Psoas muscle (tissue), 8 donors: ENCODE measurements at places on chromosomes 1 and 21.

DNA sequence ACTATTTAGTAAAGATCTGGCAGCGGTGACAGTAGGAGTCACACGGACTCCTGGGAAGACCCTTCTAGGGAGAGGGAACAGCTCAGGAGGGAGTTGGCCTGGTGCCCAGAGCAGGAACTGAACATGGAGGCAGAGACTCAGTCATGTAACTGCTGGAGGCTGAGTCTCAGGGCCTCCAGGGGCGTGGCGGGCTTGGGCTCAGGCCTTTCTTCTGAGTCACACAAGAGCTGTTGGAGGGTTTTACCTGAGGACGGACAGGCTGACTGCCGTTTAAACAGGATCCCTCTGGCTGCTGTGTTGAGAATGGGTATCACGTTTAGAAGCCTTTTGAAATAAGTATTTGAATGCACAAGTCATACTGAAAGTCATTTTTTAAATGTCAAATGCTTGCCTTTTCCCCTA, 7.2 kb upstream of the ETS2 start:
- DNase-seq: no peak

DNA sequence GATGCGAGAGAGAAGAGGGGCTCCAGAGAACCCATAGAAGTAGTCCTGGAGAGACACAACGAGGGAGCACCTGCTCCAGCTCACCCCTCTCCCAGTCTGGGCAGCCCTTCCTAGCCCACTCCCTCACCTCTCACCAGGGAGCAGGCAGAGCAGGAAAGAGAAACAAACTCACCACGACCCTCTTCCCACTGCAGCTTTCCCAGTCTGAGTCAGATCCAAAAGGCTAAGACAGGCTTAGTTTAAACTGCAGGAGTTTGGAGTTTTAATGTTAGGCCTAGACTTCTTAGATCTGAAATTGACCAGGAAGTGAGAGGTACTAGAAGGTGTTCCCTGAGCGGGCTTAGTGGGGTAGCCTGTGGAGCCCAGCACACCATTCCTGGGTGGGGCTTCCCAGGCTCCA, 29.6 kb downstream of the SLC1A7 start:
- DNase-seq: no peak

DNA sequence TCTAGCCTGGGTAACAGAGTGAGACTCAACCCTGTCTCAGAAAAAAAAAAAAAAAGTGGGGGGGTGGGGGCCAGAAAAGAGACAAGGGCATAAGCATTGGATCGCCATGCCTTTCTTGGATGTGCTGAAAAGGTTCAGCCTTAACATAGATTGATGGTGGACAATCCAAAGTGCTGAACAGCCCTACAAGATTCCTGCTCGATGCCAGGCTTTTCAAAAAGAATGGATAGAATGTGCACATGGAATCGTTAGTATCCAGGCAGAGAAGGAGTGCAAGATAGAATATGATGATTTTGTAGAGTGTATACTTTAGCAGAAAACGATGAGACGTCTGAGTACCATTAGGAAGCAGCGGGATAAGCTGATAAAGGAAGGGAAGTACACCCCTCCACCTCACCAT, 10.9 kb upstream of the COA7 start:
- DNase-seq: no peak

DNA sequence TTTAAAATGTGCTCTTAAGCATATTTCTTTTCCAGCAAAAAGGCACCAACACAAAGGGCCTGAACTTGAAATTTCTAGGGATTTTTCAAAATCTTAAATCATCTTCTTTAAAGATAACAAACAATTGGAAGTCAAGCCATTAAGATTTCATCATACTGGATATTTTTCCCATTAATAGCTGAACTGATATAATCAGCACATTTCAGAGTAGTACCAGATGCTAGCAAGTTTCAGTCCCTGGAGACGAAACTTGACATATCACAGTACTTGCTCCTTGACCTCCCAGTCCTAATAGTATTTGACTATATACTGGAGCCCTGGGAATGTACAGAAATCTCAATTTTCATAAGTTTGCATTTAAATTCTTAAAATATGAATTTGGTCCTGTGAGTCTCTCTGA, 10.2 kb upstream of the CDC7 start:
- no peak for DNase-seq

GRCh38 chr1:214344897-214345296, 63.9 kb downstream of the SMYD2 start:
- no peak for DNase-seq

GRCh38 chr1:97245682-97246081, 524.1 kb downstream of the PTBP2 start:
- no peak for DNase-seq

DNA sequence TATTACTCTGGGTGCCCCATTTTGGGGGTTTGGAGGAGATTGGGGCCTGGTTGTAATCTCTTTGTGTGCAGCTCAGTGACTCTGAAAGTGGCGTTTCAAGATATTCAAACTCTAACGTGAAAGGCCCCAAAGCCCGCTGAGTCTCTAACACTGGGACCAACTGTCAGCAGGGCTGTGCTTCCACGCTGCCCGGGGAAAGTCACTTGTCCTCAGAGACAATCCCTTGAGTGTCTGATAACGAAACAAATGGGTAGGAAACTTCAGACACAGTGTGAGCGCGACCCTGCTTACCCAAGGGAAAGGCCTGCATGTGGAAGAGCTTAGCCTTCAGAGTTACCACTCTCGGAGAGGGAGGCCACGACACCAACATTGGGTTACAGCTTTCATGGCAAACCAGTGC, 837 bp downstream of the UBASH3A start:
- no peak for DNase-seq

DNA sequence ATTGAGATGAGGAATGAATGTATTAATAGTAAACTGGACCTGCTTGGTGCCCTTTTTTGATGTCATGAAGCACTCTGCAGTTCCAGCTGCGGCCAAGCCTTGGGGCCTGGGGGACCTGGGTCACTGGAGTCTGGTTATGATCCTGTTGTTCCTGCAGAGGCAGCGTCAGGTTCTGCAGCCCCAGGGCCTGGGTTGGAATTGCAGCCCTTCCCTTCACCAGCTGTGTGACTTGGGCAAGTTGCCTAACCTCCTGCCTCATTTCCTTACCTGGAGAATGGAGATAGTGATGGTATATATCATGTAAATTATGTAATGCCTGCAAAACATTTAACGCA, 9.1 kb upstream of the ATP5PO start:
- no peak for DNase-seq

GRCh38 chr1:180096584-180097325, 57.9 kb upstream of the QSOX1 start:
- DNase-seq: no peak
